Activated CD4-positive, alpha-beta T cell treated with anti-CD3 and anti-CD28 coated beads, Interleukin-2, amount 10 ng/mL, durations not matched to agents 7 days and 5 days (primary cell): ENCODE measurements at places on chromosomes 3 and 15. TPM values are rescaled to one million over a fixed set of nuclear protein-coding genes. Genes with fewer than 3 reads are reported as not detected.

- no peaks in the 10 kb centered on the region for H3K36me3 ChIP-seq
- peaks cover 6% of the 10 kb centered on the region for H3K27me3 ChIP-seq
- H3K4me3 ChIP-seq, result no peak overlapping the region
These were observed 175.1 kb downstream of the NFKBIZ start for GRCh38 chr3:102024270-102024904.

Gene CCDC50
- total RNA-seq, result 22.0 TPM

DNA sequence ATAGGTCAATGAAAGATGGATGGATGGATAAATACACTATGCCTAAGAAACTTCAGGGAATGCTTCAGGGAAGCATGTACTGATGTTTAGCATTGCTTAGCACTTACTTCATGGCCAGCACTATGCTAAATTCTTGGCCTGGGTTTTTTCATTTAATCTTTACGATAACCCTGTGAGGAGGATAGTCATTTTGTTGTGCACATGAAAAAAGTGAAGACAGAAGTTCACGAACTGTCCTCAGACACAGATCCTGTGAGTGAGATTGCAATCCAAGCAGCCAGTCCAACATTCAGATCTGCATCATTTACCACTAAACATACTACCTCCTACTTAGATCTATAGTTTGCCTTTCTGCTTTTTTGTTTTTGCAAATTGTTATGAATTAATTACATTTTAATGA lies 510.8 kb upstream of the AGTR1 start:
- H3K4me3 ChIP-seq, result no peak overlapping the region
- H3K36me3 ChIP-seq, result no peaks in the 10 kb centered on the region
- DNase-seq, result no peak
- no peak overlapping the region for H3K27ac ChIP-seq
- no peaks in the 10 kb centered on the region for H3K4me1 ChIP-seq

DNA sequence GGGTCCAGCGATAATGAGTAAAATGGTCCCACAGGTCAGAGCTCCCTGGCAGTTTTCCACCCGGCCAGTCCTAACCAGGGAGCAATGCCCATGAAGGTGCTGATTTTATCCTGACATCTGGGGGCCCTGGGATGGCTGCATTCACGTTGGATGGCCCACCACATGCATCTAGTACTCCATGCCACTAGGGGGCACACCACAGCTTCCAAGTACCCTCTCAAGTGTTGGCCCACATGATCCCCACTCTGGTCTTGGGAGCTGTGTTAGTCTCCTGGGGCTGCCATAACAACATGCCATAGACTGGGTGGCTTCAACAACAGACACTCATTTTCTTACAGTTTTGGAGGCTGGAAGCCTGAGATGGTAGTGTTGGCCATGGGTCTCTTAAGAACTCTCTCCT lies 225.5 kb downstream of the SLCO3A1 start:
- H3K4me1 ChIP-seq, result peaks cover 22% of the 10 kb centered on the region
- no peaks in the 10 kb centered on the region for H3K36me3 ChIP-seq
- peak; percentile 22 for DNase-seq
- no peaks in the 10 kb centered on the region for H3K27me3 ChIP-seq

DNA sequence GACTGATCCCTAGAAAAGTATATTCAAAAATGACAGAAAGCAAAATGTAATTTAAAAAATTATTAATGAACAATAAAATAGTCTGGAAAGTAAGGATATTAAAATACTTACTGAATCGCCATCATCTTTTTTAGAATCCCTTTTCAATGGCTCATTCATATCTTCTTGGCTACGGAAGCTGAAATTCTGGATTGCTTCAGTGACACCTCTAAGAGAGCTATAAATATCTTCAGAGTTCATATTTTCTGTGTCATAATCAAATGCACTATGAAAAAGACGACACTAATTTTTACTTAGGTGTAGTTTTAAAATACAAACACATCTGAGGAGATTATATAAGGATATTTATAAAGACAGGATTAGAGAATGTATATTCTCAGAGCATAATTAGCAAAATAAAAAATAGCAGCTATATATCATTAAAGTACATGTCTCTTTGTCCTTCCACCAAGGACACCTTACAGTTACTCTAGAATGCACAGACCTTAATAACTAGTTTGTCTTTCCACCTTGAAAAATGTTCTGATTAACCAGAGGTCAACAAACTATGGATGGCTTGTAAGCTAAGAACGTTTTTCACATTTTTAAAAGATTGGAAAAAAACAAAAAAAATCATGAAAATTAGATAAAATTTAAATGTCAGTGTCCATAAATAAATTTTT lies 98.6 kb upstream of the UBP1 start:
- H3K27me3 ChIP-seq, result no peaks in the 10 kb centered on the region
- H3K27ac ChIP-seq, result no peak overlapping the region
- H3K36me3 ChIP-seq, result peaks cover 28% of the 10 kb centered on the region
- no peak for DNase-seq
